ENCODE measurements at places on chromosomes 11 and 22.

GRCh38 chr11:62295504-62295903 lies 3.4 kb downstream of the SCGB1D4 start:
- no peak for DNase-seq

- no peak for DNase-seq
Observed at GRCh38 chr11:107157809-107158187, 139.5 kb upstream of the GUCY1A2 start.

DNA sequence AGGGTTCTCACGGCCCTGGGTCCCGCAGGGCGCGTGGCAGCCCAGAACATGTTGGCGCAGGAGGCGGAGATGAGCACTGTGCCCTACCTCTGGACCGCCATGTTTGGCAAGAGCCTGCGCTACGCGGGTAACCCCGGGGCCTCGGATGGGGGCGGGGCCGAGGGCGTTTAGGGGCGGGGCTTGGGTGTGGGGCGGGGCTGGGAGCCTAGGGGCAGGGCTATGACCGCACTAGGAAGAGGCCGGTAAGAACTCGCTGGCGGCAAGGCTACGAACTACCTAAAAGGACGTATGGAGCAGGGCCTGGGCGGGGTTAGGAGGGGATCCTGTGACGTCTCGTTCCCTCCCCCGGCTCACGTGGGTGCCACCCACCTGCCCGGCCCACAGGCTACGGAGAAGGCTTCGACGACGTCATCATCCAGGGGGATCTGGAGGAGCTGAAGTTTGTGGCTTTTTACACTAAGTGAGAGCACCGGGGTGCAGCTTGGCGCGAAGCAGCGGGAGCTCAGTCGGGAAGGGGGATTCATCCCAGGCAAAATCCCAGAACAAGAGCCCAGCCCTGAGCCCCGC lies 2.8 kb upstream of the LZTR1 start:
- peak; percentile 68 for DNase-seq

GRCh38 chr11:87114093-87114492 lies 76.4 kb downstream of the TMEM135 start:
- no peak for DNase-seq

GRCh38 chr11:12757416-12757815 lies 83.2 kb downstream of the TEAD1 start:
- no peak for DNase-seq

DNA sequence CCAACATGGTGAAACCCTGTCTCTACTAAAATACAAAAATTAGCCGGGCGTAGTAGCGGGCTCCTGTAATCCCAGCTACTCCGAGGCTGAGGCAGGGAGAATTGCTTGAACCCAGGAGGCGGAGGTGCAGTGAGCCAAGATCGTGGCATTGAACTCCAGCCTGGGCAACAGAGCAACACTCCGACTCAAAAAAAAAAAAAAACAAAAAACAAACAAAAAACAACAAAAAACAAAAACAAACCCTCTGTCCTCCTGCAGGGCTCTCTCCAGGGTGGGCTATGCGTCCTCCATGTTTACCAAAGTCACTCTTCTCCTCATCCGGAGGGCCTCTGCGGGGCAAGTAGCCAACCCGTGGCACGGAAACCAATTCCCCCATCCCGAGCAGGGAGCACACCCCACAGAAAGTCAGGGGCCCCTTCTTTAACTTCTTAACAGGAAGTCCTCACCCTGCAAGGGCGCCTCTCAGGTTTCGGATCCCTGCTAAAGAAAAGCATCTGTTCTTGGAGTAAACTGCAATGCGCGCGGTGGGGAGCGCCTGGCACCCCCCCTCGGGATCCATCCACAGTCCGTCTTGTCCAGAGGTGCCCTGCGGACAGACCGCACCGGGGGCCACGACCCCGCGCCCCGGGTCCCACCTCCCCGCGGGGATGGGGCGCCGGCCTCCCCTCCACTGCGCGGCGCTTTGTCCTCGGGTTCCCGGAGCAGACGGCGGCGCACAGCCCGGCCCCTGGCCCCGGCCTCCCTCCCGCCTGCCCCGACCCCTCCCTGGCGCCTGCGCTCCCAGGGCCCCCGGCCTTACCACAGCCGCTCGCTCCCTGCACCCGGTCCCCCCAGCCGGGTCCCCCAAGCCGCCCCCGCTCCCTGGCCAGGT lies 712 bp downstream of the CERK start:
- no peak for DNase-seq

DNA sequence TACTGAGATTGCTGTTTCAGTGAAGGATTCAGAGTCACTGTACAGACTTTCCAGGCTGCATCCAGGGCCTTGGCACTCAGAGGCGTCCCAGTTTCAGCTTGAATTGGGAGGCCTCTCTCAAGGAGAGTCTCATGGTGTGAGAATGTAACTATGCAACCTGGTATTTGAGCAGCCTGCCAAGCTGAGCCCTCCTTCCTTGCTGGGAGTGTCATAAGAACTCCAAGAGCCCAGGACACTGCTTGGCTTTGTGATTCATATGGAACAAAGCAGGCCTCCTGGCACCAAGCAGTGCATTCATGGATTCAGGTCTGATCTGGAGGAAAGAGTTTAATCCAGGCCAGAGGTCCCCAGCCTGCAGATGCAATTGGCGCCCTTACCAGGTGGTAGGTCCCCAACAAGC lies 171.7 kb downstream of the DBX1 start:
- no peak for DNase-seq

DNA sequence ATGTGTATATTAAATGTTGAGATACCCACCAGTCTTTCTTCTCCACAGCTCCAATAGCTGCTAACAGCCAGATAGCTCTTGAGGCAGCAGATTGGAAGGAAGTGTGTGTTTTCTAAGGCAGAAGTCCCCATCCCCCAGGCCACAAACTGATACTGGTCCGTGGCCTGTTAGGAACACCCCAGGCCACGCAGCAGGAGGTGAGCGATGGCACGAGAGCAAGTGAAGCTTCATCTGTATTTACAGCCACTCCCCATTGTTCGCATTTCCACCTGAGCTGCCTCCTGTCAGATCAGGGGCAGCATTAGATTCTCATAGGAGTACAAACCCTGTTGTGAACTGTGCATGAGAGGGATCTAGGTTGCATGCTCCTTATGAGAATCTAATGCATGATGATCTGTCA lies 12.7 kb downstream of the CCDC73 start:
- no peak for DNase-seq

- no peak for DNase-seq
Observed at GRCh38 chr11:7639643-7640025, 33.7 kb downstream of the CYB5R2 start.

DNA sequence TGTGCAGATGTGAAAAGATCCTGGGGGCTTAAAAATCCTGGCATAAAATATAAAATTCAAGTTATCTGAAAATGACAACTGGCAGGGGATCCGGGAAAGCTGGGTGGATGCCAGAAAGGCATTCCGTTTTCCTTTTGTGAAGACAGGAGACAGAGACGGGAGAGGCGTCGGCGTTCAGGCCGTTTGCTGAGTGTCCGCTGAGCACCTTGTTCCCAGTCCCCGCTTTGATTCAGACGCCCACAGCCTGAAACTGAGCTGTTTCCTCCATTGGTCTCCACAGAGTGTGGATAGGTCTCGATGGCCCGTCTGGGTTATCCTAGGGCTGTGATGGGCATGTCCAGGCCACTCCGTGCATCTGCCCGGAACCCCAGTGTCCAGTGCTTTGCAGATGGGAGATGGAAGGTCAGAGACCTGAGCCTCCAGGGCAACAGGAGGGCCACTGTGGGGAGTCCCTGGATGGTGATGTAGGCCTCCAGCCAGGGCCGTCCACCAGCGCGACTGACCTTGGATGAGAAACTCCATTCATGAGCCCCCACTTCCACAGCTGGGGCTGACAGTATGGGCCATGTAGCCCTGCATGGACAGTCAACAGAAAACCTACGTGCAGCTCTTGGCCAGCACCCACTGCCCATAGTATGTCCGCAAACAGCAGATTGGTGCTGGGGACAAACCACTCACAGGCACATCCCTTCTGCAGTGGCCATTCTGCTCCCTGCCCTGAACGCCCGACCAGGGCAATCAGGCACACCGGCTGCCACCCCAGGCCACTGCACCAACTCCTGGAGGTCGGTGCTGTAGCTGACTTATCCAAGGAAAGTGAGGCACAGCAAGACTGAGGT lies 11.6 kb downstream of the MRGPRF start:
- DNase-seq = no peak

DNA sequence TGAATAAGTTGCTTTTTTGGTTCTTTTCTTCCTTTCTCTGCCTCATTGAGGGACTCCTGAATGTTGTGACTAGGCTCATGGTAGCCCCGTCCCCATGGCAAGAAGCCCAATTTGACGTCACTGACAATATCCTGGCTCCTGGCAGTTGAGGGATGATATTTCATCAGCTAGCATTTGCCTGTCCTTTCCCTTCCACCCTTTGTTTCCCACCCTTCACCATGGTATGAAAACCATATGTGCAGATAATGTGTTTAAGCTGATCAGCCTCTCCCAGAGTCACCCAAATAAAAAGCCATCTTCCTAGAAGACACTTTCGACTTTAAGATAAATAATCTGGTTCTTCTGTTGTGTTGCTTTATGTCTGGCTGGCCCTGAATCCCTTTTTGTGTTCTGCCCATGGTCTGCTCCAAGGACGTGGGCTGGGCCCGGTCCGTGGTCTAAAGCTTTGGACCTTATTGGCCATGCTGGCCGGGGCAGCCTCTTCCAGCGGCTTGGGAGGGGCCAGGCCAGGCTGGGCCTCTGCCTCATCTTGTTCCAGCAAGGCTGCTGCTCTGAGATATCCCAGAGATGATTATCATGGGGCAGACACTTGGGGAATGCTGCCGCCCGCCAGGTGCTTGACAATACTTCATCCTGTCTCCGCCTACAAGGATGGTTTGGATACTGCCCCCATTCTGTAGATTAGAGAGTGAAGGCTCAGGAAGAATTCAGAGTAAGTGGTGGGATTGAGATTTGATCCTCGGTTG lies 5.1 kb downstream of the TSPAN18 start:
- DNase-seq = no peak

DNA sequence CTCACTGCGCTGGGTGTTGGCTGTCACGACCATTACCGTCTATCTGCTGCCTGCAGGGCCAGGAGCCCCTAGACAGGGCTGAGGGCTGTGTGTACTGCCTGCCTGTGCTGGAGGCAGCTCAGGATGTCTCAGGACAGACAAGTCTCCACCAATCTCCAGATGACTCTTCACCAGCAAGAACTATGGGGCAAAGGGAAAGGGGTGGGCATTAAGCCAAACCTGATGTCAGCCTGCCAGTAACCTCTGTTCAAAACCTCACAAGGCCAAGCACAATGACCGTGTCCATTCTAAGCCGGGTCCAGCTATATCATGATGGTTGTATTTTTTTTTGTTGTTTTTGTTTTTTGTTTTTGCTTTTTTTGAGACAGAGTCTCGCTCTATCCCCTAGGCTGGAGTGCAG lies 31.6 kb downstream of the MAFF start:
- no peak for DNase-seq

- no peak for DNase-seq
Observed at GRCh38 chr11:103624708-103625623, 411.5 kb upstream of the DDI1 start.

- no peak for DNase-seq
Observed at GRCh38 chr11:110434952-110435779, 5.4 kb downstream of the FDX1 start.

DNA sequence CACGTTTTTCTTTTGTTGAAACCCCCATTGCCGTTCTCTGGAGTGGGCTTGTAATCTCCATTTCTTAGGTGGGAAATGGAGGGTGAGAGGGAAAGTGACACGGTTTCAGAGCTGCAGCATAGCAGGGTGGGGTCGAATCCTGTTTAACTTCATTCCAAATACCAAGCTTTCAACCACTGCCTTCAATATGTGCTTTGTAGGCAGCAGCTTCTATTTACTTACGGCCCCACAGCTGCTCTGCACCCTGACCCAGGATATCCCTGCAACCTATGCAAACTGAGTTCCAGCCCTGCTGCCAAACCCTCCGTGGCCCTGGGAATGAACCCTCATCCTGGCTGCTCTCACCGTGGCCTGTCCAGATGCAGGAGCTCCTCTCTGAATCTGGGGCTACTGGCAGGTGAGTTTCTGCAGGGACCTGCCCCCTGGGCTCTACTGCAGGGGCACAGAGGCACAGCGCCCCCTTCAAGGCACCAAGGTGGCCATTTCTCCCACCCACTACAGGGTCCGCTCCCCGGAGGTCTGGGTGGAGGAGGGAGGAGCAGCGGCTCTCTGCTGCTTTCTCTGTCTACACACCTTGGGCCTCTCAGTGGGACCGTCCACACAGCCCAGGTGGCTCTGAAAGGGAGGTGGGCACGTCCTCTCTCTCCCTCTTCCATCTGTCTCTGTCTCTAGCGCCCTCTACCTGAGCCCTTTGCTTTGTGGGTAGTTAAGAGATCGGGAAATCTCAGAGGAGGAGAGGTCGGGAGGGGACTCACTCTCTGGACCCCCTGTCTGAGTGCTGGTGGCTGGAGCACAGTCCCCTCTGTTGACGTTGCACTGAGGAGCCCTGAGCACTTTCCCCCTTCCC lies 279.1 kb downstream of the BRD1 start:
- no peak for DNase-seq

- no peak for DNase-seq
Observed at GRCh38 chr22:38125038-38125610, 14.6 kb upstream of the BAIAP2L2 start.

- DNase-seq = no peak
Observed at GRCh38 chr11:110491577-110492320, 62.0 kb downstream of the FDX1 start.

GRCh38 chr11:20070459-20070858 lies 89.8 kb downstream of the DBX1 start:
- no peak for DNase-seq

DNA sequence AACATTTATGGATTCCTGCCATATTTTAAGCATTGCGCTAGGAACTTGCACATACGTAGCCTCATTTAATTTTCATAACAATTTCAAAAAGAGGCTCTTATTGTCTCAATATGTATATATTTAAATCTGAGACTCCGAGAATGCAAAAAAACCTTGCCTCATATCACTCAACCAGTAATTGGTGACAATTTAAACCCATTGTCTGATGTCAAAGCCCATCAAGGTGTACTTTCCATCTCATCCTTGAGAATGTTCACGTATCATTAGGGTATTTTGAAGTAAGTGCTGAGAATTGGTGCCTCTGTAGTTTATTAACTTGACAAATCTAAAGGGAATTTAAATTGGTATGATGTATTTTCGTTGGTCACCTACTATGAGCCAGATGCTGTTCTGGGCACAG lies 136.5 kb downstream of the FAM76B start:
- no peak for DNase-seq

DNA sequence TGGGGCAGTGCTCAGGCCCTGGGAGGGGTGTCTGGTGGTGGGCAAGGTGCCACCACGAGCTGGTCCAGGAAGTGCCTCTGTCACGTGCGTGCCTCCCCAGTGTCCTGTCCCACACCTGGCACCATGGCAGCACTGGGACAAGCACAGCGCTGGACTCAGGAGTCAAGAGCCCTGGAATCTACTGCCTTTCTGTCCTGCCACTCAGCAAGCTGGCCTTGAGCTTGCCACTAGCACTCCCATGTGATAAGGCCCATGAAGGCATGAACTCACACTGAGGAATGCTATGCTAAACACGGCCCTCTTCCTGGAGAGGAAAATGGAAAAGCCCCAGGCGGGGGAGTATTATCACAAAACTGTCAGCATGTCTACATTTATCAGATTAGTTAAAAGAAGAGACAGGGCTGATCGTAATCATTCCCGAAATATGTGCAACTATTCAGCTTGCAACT lies 50.7 kb upstream of the SLC35C1 start:
- DNase-seq = no peak
